Gastrocnemius medialis (tissue), 4 donors: ENCODE measurements at places on chromosomes 3 and 15. TPM values are rescaled to one million over a fixed set of nuclear protein-coding genes. Genes with fewer than 3 reads are reported as not detected.

Gene IL17RC
- total RNA-seq, result 67.3 TPM

Gene SLC6A1
- total RNA-seq, result 0.36 TPM

Gene ANKUB1
- not detected for total RNA-seq

DNA sequence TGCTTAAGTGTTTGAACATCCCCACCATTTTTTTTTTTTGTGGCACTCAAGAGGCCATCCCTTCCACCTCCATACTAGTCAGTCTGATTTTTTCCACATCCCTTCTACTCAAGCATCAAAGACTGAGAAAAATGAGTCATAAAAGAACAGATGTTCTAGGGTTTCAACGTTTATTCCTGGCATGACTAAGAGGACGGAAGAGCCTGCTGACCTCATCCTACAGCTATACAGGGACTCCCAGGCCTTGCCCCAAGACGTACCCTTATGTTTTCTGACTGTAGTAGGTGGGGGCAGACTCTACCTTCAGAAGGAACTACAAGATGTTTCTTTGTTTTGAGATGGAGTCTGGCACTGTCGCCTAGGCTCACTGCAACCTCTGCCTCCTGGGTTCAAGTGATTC lies 3.3 kb upstream of the ITPKA start:
- H3K27me3 ChIP-seq, result peaks cover 65% of the 10 kb centered on the region
- no peak for DNase-seq
- no peaks in the 10 kb centered on the region for H3K36me3 ChIP-seq
- H3K27ac ChIP-seq, result no peak overlapping the region

DNA sequence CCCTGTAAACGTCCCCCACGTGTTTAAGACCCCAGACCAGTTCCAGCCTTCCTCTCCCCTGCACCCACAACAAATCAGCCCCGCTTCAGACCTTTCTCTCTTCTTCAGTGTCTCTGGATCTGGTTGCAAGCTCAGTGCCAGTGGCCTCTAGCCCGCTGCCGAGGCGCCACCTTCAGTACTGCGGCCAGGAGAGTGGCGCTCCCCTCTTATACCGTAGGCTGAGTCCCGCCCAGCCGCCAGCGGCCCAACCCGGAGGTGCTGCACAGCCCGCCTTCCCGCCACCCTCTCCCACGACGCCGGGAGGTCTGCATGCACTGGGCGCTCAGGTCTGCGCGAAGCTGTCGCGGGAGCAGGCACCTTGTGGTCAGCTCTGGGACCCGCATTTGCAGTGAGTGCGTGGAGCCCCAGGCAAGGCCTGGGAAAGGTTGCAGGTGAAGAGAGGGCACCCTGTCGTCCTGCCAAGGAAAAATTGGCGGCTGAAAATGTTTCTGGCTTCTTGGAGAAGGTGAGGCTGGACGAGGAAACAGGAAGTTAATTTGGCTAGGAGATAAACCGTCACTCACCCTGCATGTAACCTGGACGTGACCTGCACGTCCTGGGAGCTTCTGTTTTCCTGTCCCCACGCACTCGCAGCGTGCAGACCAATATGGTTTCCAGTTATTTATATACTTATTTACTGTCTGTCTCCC lies at the start of gene C2CD4B:
Gene C2CD4B (minus strand): TSS at position 182 of the 689 bp plus-strand sequence. CDS start 301 bp downstream, outside the sequence.
- no peaks in the 10 kb centered on the region for H3K36me3 ChIP-seq
- peak within 1 kb of the TSS; percentile 56 for H3K4me3 ChIP-seq
- H3K27ac ChIP-seq, result peak within 1 kb of the TSS; percentile 62
- DNase-seq, result no peak
- peaks cover 48% of the 10 kb centered on the region for H3K27me3 ChIP-seq

DNA sequence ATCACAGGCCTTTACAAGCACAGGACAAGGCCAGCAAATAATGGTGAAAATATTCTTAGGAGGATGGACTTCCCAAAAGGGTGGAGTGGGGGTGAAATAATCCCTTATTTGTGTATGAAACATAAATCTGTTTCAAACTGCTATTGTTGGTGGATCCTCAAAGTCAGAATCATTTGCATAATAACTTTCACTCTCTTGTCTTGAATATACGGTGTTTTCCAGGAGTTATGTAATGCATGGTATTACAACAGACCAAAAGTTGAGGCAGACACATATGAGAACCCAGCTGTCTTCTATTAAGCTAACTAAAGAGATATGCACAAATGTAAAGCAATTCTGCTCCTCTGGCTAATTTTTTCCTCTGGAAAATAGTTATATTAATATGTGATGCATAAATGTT lies 57.7 kb downstream of the PRTG start:
- H3K4me1 ChIP-seq, result no peaks in the 10 kb centered on the region
- no peaks in the 10 kb centered on the region for H3K36me3 ChIP-seq
- H3K27me3 ChIP-seq, result no peaks in the 10 kb centered on the region
- no peak for DNase-seq
- no peak overlapping the region for H3K4me3 ChIP-seq

DNA sequence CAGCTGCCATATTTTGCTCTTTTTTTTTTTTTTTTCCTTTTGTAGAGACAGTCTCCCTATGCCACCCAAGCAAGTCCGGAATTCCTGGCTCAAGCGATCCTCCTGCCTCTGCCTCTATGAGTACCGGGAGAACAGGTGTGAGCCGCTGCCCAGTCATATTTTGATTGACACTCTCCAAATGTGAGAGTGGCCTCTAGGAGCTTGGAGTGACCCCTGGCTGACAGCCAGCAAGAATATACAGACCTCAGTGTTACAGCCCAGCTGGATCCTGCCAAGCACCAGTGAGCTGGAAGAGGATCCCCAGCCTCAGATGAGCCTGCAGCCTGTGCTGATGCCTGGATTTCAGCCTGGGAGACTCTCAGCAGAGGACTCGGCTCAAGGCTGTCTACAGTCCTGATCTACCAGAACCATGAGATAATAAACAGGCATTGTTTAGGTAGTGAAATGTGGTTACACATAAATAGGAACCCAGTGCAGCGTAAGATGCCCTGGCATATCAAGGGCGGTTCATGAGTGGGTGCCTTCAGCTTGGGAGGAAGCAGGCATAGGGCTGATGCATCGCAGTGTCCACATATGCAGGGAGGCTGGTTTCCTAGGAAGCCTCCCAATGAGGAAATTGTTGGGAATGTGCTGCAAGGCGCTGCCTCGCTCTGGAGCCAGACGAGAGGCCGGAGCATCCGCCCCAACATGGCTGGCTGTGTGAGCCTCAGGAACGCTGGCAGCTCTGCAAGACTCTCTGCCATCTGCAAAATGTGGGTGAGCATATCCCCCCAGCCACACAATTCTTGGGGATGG lies 38.9 kb upstream of the ATP10A start:
- no peaks in the 10 kb centered on the region for H3K27me3 ChIP-seq
- H3K36me3 ChIP-seq, result no peaks in the 10 kb centered on the region
- H3K4me1 ChIP-seq, result peaks cover 11% of the 10 kb centered on the region
- no peak overlapping the region for H3K27ac ChIP-seq
- no peak overlapping the region for H3K4me3 ChIP-seq

- DNase-seq, result no peak
- no peak overlapping the region for H3K27ac ChIP-seq
- H3K4me1 ChIP-seq, result no peaks in the 10 kb centered on the region
- no peak overlapping the region for H3K4me3 ChIP-seq
- no peaks in the 10 kb centered on the region for H3K27me3 ChIP-seq
Observed at GRCh38 chr3:8869613-8870012, 93.7 kb downstream of the RAD18 start.

GRCh38 chr3:149506965-149507364 lies 32.5 kb downstream of the TM4SF4 start:
- H3K27ac ChIP-seq, result peak overlapping the region; percentile 55
- H3K4me3 ChIP-seq, result no peak overlapping the region
- no peaks in the 10 kb centered on the region for H3K27me3 ChIP-seq
- no peaks in the 10 kb centered on the region for H3K36me3 ChIP-seq

- H3K36me3 ChIP-seq, result no peaks in the 10 kb centered on the region
- H3K4me1 ChIP-seq, result no peaks in the 10 kb centered on the region
- no peak for DNase-seq
- H3K27me3 ChIP-seq, result no peaks in the 10 kb centered on the region
- no peak overlapping the region for H3K27ac ChIP-seq
Observed at GRCh38 chr3:99625237-99625622, 13.2 kb upstream of the COL8A1 start.

DNA sequence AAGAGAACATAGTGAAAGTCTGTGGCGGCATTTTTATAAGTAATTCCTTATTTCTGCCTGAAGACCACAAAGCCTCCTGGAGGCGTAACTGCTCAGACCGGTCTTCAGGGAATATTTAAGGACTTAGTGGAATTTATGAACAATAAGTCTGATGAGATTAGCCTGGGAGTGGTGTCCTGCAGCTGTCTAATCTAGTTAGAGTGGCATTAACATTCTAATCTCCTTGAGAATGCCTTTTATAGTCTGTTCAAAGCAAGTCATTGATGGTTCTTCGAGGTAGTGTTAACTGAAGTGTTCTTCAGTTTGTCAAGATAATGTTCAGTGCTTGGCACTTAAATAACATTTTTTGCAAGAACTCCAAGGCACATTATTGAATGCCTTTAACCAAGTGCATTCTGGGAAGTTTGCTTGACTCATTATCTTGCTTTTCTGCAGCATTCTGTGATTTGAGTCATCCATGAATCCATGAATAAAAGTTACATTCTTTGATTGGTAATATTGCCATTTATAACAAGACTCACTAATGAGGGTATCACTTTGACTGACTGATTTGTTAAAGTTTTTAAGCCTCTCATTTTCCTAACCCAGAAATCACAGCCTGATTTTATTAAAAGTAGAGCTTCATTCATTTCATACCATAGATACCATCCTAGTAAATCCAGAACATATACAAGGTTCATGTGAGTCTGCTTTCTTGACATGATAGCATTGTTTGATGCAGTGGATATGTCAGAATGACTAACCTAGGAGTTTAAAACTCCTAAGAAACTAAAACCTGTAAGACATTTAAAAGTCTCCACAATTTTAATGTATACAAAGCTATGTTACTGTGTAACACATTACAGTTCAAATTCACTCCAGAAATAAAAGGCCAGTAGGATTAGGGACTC lies 12.5 kb downstream of the RBM5 start:
- no peak for DNase-seq
- H3K4me1 ChIP-seq, result no peaks in the 10 kb centered on the region
- H3K27me3 ChIP-seq, result no peaks in the 10 kb centered on the region
- H3K27ac ChIP-seq, result no peak overlapping the region
- H3K36me3 ChIP-seq, result peaks cover 100% of the 10 kb centered on the region
- no peak overlapping the region for H3K4me3 ChIP-seq

- DNase-seq, result no peak
- H3K4me3 ChIP-seq, result no peak overlapping the region
- H3K27me3 ChIP-seq, result no peaks in the 10 kb centered on the region
- peaks cover 66% of the 10 kb centered on the region for H3K4me1 ChIP-seq
- no peaks in the 10 kb centered on the region for H3K36me3 ChIP-seq
Observed at GRCh38 chr15:41928100-41928499, 34.2 kb upstream of the SPTBN5 start.

- H3K27ac ChIP-seq, result peak overlapping the region; percentile 86
- no peak overlapping the region for H3K4me3 ChIP-seq
- H3K36me3 ChIP-seq, result no peaks in the 10 kb centered on the region
- H3K4me1 ChIP-seq, result peaks cover 34% of the 10 kb centered on the region
- peak; percentile 90 for DNase-seq
Observed at GRCh38 chr3:46488735-46489361, 8.9 kb upstream of the RTP3 start.

- no peak for DNase-seq
- H3K27me3 ChIP-seq, result no peaks in the 10 kb centered on the region
- H3K27ac ChIP-seq, result no peak overlapping the region
- H3K4me1 ChIP-seq, result peaks cover 5% of the 10 kb centered on the region
Observed at GRCh38 chr3:132228923-132229322, 88.3 kb upstream of the ACP3 start.

GRCh38 chr15:66763186-66764071 lies 61.4 kb downstream of the SMAD6 start:
- peak overlapping the region; percentile 49 for H3K27ac ChIP-seq
- peaks cover 13% of the 10 kb centered on the region for H3K4me1 ChIP-seq
- DNase-seq, result peak; percentile 66
- no peaks in the 10 kb centered on the region for H3K36me3 ChIP-seq

DNA sequence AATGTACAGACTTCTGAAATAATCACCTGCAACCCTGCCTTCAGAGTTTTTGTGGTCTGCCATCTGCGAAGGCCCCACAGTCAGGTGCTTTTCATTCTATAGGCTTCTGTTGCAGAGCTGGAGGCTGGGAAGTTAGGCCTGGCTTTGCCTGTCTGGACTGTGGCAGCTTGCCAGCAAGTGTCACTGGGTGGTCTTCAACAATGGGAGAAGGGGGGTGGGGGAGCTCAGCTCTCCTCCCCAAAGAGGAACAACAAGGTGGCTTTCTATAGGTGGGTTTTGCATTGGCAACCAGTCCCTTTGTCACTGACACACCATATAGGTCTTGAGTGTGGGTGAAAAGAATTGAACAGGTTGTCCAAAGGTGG lies 7.3 kb downstream of the BOC start:
- no peak for DNase-seq
- H3K27ac ChIP-seq, result no peak overlapping the region
- no peak overlapping the region for H3K4me3 ChIP-seq

GRCh38 chr15:75884041-75884440 lies 19.6 kb upstream of the FBXO22 start:
- no peaks in the 10 kb centered on the region for H3K36me3 ChIP-seq
- H3K27ac ChIP-seq, result no peak overlapping the region
- no peak for DNase-seq
- no peaks in the 10 kb centered on the region for H3K4me1 ChIP-seq
